ENCODE measurements at places on chromosomes 3 and 15. TPM values are rescaled to one million over a fixed set of nuclear protein-coding genes. Genes with fewer than 3 reads are reported as not detected.

DNA sequence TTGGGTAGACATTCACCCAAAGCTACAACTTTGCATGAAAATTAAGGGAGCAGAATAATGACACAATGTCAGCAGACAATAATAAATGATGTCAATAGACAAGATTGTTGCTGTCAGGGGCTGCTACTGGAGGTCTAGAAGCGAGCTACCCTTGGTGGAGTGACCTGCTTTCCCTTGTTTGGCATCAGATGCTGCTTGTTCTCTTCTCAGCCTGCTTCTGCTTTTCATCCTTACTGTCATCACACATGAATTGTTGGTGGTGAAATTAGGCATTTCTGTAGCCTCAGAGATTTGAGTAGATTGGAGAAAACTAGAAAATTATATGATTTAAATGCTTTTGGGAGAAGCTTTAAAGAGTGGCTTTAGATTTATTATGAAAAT is 193.8 kb downstream of the NR1D2 start:
- no peak for DNase-seq

DNA sequence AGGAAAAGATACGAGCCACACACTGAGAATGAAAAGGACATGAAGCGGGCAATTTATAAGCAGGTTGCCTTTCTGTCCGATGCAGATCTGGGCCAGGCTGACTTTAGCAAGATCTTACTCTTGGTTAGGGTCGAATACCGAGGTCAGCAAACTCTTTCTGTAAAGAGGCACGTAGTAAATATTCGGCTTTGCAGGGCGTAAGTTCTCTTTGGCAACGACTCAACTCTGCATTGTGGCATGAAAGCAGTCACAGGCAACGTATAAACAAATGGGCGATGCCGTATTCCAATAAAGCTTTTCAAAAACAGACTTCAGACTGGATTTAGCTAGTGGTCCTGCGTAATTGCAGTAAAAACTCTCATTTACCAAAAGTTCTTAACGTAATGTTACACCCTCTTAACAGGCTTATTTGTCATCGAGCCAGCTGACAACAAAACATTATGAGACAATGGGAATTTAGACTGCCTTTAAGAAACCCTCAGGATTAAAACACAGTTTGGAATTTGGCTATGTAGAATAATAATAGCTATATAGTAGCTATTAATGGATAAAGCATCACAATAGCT is 13.1 kb upstream of the RPL35A start:
- no peak for DNase-seq

DNA sequence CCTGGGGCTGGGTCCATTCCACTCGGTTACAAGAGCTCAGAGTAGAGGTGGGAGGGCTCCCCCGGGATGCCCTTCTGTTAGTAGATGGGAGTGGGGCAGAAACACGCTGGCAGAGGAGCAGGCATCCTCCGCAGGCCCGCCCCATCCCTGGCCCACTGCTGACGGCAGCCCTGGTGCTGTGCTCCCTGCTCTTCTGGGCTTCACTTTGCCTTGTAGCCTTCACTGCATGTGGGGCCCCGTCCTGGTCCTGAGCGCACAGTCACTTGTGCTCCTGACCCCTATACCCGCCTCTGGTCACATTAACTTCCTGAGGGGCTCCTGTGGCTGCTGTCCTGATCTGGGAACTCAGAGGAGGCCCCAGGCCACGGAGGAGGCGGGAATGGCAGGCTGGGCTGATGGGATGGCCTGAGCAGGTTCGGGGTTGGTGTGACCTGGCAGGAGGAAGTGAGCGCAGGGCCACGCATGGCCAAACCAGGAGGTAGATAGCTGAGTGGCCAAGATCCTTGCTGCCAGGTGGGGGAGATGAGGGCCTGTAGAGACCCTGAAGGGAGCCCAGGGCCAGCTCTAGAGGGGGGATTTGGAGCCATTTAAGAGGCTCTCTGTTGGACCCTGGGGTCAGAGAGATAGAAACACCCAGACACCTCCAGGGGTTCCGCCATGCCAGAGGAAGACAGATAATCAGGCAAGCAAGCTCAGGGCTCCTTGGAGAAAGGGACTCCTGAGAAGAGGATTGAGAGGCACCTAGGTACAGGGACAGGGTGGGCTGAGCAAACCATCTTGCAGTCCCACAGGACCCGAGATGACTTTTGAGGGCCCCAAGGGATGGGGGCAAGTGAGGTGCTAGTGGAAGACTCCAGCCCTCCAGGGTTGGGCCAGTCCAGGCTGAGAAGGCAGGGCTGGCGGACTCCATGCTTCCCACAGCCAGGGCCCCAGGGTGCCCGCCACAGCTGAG is 92.2 kb upstream of the PRR23E start:
- DNase-seq: no peak

- DNase-seq: no peak
Observed at GRCh38 chr3:5479229-5479799, 291.8 kb downstream of the EDEM1 start.

DNA sequence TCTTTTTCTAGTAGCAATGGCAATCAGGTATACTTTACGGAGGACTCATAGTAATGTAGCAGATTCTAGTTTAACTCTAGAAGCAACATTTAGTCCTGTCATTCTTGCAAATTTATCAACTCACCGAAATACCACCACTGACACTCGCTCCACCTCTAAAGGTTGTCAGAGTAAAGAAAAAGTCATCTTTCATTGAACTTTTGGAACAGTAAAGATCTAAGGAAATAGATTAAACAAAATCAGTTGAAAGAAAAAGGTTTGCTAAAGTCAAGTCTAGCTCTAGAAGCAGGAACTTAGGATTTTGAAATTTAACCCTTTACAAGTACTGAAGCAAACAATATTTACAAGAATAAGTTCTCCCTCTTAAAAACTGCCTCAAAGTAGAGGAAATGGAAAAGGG is 8.7 kb downstream of the ATP8B4 start:
- no peak for DNase-seq

DNA sequence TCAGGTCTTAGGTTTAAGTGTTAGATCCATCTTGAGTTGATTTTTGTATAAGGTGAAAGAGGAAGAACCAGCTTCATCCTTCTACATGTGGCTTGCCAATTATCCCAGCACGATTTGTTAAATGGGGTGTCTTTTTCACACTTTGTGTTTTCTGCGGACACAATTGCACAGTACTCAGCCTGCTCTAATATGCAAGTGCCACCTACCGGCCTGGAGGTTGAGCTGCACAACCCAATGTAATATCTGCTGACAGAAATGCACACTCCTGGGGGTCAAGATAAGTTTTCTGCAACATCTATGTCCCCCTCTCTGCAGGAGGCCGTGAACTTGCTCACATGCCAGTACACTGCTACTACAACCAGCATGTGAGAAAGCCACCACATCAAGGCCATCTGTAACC is 791.9 kb upstream of the ROBO1 start:
- no peak for DNase-seq

FRMD5 gene
- 0.90 TPM for polyA plus RNA-seq

ZBBX gene
- polyA plus RNA-seq: 4.5 TPM

GOLGA8H gene
- 0.86 TPM for polyA plus RNA-seq

Measured in right renal cortex interstitium (tissue), 3 donors.